ENCODE measurements at places on chromosomes 2 and 18.

- DNase-seq, result no peak
Observed at GRCh38 chr2:98020992-98021713, 25.4 kb upstream of the TMEM131 start.

DNA sequence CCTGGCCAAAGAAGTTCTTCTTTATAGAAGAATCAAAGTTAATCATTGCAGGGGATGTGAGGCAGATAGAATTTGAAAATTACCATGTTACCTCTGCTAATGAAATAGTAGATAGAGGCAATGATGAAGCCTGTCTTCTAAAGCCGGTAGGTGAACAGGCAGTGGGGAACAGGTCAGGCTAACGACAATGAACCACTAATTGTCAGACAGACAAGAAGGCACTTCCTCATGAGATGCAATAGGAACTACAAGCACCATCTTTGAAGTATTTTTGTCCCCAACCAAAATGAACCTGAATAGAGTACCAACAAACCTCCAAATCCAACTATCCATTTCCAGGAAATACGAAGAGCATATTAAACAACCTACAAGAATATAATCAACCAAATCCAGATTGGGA, 41.6 kb upstream of the RAB31 start:
- DNase-seq, result no peak

DNA sequence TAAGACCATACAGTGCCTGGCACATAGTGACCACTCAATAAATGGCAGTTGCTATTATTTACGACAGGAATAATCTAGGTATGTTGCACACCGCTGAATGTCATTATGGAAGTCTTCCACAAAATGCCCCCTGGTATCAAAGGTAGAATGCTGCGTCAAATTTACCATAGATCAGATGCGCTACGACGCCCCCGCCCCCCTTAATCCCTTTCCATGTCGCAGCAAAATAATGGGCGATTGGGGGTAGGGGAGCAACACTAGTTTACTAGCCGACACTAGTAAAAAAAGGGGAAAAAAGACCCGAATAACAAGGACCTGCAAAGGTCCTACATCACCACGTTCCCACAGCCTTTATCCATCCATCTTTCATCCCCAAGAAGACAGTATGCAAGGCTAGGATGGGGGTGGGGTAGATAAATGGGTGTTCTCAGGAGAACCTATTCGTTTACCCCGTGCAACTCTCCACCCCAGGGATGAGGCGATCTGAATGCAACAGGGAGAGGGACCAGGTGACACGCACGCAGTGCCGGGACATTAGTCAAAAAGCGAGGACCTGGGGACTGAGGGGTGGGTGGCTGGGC, 455 bp downstream of the PREPL start:
- DNase-seq, result no peak

GRCh38 chr18:24868760-24869237, 408.4 kb downstream of the HRH4 start:
- DNase-seq, result no peak

GRCh38 chr2:237591141-237591881, 777 bp upstream of the RAB17 start:
- DNase-seq, result no peak

DNA sequence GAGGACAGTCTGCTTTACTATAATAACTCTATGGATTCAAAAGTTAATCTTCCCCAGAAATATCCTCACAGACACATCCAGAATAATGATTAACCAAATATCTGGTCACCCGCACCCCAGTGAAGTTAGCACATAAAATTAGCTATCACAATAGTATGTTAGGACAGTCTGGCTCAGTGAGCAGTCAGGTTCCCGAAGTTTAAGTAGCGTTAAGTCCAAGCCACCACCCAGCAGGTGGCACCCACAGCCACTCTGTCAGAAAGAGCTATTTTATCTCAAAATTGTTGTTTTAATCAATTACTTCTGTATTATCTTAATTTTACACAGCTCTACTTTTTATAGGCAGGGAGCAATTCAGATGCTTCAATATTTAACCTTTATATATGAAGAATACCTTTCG, 537.5 kb downstream of the MBD2 start:
- no peak for DNase-seq

- no peak for DNase-seq
Observed at GRCh38 chr2:219356834-219357233, 24.3 kb upstream of the RESP18 start.

- DNase-seq, result no peak
Observed at GRCh38 chr18:26771524-26771923, 94.0 kb downstream of the AQP4 start.

GRCh38 chr18:53886058-53886457, 338.4 kb downstream of the MBD2 start:
- DNase-seq, result no peak

DNA sequence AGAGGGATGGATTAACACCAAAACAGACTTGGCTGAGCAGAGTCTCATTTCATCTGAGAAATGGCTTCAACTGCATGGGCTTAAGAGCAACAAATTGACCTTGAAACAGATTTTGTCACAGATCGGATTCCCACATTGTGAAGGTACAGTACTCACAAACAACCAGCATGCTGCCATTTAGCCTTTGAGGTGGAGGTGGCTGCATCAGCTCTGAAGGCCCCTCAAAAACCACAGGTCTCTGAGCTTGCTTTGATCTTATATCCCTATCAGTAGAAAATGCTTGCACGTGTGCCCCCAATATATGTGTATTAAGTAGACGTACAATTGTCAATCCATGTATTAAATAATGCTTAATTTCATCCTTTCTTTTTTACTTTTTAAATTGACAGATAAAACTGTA, 6.2 kb downstream of the VWA3B start:
- DNase-seq, result no peak

DNA sequence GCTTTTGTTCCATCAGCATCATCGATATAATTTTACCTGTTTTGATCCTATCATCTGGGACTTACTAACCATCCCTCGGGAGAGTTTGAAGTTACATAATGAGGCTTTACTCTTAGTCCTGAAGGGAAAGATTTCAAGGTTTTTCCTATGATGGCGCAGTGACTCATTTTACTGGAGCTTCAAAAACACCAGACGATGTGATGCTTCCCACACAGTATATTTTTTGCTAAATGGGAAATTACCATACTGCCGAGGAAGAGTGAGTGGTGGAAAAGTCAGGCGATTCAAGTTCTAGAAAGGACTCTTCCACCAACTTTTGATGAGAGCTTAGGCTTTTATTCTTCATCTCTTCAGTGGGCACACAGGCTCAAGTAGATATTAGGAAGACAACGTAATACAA, 44.6 kb upstream of the GCG start:
- DNase-seq, result no peak

DNA sequence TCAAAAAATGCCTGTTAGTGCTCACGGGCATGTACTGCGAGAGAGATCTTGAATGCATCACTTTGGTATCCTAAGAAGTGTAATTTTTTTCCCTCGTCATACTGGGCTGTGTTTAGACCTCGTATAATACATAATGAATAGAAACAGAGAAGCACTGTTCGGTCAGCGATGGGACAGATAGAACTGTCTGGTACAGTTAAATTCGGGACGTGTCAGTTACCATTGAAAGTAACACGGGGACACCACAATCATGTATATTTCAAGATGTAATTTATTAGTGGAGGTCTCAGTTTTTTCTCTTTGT, 1.8 kb downstream of the PKP4 start:
- no peak for DNase-seq

- no peak for DNase-seq
Observed at GRCh38 chr18:60875957-60876507, 457.2 kb upstream of the CDH20 start.

DNA sequence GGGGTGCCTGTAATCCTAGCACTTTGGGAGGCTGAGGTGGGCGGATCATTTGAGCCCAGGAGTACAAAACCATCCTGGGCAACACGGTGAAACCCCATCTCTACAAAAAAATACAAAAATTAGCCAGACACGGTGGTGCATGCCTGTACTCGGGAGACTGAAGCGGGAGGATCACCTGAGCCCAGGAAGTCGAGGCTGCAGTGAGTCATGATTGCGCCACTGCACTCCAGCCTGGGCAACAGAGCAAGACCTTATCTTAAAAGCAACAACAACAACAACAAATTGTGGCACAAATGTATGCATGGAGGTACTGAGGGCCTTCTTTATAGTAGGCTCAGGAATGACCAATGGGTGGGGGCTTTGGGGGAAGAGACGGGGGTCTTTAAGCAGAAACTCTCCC, 38.5 kb downstream of the HPCAL1 start:
- DNase-seq, result no peak

GRCh38 chr2:12057436-12058166, 311.2 kb downstream of the LPIN1 start:
- DNase-seq, result no peak

GRCh38 chr18:76449111-76449453, 46.0 kb downstream of the ZNF516 start:
- no peak for DNase-seq

DNA sequence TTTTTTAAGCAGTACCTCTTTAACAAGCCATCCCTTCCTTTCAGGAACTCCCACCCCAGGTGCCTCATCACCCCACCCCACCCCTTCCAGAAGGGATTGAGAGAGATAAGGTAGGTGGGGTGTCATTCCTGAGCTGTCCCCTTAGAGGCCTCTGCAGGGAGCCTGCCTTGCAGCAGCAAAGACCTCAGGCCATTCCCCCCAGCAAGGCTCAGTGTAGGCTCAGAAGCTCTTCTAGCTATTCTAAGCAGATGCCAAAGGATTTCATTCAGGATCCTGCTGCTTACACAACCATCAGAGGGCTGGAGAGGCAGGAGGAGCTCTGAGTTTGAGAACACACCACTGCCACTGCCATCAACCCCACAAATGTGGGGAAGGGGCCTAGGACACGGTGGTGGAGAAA, 5.8 kb upstream of the FIGLA start:
- no peak for DNase-seq

GRCh38 chr2:41698678-41699422, 349.0 kb upstream of the PKDCC start:
- no peak for DNase-seq

DNA sequence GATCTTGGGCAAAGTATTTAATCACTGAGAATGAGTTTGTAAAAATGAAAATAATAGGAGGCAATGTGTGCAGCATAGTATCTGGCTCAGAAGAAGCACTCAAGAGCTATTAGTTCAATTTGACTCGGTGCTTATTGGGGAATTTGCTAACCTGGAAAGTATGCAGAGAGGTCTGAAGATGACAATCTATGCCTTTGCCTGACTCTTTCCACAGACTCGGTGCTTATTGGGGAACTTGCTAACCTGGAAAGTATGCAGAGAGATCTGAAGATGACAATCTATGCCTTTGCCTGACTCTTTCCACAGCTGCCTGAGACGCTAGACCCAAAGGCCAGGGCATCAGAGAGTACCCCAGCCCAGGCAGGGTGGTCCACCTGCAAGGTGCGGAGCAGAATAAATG, 12.2 kb upstream of the SH3BP4 start:
- no peak for DNase-seq

DNA sequence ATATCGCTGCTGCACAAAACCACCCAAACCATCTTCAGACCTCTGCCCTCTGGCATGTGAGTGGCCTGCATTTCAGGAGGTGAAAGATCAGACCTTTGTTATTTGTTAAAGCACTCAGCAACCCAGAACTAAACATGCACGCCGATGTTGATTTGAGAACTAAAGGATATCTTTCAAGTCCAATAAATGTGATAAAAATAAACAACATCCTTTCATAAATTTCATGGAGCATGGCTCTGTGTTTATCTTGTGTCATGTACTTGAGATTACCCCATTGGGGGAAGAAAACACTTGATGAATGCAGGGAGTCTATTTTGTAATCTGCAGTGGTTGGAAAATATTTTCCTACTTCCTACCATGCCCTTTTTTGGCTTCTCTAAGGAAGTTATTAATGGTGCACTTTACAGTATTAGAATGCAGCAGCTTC, 70.8 kb upstream of the GATA6 start:
- no peak for DNase-seq

DNA sequence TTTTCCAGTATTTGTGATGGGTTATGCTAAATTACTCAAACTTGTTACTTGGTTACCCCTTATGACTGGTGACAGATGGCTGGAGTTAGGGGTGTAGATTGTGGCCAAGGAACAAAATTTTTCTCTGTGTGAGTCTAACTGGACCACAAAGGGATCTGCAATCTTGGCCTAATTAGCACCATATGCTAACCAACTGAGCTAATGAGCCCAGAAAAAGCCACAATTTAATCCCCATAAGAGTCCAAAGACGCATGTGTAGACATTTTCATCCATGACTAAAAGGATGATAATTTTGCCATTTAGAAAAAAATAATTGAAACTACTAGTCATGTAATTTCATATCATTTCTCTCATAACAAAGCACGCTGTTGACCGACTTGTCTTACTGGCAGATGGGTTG, 151.2 kb downstream of the ABCA12 start:
- DNase-seq, result no peak

- no peak for DNase-seq
Observed at GRCh38 chr18:11887328-11888128, 20.6 kb downstream of the MPPE1 start.

GRCh38 chr18:33201509-33201926, 239.0 kb downstream of the CCDC178 start:
- no peak for DNase-seq

DNA sequence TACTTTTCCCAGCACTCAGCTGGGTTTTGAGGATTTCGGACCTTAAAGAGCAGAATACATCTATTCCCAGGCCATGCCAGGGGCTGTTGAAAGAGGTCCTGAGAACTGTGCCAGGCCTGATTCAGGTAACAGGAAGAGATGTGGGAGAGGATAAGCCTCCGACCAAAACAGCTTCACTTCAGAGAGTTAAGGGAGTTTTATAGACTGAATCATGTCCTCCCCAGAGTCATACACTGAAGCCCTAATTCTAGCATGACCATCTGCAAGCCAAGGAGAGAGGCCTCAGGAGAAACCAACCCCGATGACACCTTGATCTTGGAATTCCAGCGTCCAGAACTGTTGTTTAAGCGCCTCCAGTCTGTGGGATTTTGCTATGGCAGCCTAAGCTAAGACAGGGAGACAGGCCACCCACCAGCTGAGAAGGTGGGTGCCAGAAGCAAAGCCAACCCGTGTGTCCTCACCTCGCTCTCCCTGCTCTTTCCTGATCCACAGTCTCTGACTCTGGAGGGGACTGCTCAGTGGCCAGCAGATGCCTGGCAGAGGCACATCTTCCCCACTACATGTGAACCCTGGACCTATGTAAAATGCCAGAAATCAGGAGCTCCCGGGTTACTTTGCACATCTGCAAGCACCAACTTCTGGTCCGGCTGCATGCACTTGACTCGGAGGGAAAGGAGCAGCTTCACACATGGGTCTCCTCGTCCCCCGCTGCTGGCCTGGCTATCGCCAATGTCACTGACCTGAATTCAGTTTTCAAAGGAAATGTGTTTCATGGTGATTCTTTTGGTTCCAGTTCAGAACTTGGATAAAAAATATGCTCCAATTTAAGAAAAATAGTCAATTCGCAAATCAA, 116.8 kb upstream of the EPC2 start:
- DNase-seq, result no peak

- no peak for DNase-seq
Observed at GRCh38 chr18:60235164-60235563, 137.4 kb downstream of the MC4R start.
